ENCODE measurements at places on chromosomes 6 and 20.

- DNase-seq: no peak
Measured at GRCh38 chr6:38786486-38786885, 71.4 kb downstream of the DNAH8 start.

GRCh38 chr6:67694127-67694526 is 941.0 kb upstream of the ADGRB3 start:
- no peak for DNase-seq

DNA sequence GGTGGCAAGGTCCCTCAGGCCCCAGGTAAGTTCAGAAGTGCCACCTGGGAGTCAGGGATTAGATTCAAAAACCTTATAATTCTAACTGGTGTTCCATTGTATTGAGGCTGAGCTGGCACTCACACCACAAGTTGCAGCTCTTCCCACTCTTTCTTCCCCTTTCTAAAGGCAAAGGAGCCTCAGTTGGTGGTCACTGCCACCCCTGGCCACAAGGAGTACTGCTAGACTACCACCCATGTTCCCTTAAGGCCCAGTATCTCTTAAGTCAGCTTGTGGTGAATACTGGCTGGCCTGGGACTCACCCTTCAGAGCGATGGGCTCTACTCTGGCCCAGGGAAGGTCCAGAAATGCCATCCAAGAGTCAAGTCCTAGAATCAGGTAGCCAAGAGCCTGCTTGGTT is 421.1 kb upstream of the KHDRBS2 start:
- DNase-seq: no peak

DNA sequence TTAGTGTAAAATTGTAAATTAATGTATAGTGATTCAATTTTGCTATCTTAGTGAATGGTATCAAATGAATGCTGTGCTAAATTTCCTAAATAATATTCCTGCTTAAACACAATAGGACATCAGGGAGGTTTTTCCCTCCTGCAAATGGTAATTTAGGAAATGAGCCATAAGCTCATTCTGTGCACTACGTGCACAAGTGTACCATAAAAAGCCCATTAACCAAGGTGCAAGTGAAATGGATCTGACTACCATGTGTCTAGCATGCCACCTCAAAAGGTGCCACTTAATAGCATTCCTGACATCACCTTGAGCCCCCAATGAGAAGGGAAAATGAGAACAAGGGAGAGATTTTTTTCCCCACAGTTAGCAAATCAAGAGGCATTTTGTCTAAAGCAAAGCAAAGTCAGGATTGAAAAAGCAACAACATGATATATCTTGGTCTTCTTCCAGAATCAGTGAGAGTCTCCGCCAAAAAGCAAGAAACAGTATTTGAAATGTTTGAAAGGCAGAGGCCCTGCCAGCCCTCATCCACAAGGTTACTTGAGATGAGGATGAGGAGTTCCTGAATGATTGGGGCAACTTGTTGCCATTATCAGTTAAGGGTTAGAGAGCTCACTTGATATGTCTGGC is 334.2 kb upstream of the RSPO3 start:
- DNase-seq: no peak

GRCh38 chr6:85461798-85462170 is 11.9 kb downstream of the NT5E start:
- DNase-seq: no peak

DNA sequence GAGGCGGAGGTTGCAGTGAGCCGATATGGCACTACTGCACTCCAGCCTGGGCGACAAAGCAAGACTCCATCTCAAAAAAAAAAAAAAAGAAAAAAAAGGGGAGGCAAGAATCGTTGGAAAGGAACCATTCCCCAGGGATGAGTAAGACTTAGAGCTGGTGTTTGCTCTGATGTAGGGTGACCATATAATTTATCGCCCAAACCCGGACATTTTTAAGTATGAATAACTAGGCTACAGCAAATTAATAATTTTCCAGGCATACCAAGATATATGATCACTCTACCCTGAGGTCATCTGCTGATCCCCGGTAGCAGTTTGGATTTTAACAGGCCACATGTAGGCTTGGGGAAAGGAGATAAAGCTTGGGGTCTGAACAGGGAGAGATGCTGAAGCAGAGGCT is 260.9 kb downstream of the BTBD9 start:
- no peak for DNase-seq

- DNase-seq: no peak
Measured at GRCh38 chr20:11492386-11492785, 425.3 kb upstream of the BTBD3 start.

DNA sequence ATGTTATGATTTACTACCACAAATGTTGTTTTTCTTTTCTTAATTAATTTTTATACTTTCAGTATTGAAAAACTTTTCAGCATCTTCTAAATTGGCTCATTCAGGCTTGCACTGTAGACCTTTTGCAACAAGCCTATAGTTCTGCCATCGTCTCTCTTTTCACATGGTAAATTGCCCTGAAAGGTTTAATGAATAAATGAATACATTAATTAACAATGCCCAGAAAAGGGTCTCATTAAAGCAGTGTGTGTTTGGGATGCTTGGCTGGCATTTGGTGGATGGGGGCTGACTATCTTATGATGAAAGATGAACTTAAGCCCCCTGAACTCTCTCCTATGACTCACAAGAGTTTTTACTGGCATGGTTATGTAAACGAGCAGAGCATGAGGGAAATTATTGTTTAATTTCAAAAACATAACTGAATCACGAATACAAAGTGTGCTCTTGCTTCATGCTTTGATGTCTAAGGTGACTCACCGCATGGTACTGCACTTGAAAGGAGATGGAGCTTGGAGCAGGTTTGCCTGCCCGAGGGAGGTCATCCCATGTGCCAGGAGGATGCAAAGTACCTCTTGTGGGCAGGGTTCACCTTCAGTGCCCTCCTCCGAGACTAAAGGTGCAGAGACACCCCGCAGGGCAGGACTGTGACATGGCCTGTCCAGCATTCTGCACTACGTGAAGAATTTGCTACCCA is 13.8 kb upstream of the PCK1 start:
- no peak for DNase-seq

DNA sequence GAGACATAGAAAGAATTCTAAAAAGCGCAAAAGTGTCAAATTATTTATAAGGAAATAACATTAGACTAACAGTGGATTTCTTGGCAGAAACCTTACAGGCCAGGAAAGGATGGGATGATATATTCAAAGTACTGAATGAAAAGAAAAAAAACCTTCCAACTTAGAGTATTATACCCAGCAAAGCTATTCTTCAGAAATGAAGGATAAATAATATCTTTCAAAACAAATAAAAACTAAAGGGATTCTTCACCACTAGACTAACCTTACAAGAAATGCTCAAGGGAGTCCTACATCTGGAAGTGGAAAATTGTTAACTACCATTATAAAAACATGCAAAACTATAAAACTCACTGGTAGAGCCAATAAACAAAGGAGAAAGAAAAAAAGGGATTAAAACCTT is 65.8 kb downstream of the SLC22A2 start:
- DNase-seq: no peak

DNA sequence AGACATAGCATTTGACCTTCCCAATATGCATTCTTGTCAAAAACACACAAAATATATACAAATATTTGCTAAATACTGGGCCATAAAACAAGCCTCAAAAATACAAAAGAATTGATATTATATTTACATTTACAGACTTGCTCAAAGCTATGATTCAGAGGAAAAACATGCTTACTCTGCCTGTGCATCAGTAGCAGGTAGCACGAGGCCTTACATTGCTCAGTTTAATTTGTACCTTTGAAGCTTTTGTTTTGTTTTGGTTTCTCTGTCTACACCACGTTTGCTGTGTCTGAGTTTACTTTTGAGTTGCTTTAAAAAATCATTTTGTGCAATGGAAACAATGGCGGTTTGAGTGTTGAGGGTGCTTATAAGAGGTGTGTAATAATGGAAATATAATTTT is 99.3 kb downstream of the PHF3 start:
- DNase-seq: no peak

- DNase-seq: no peak
Measured at GRCh38 chr6:134288538-134289203, 29.2 kb downstream of the SGK1 start.

GRCh38 chr20:50297498-50298376 is 107.1 kb downstream of the CEBPB start:
- no peak for DNase-seq

DNA sequence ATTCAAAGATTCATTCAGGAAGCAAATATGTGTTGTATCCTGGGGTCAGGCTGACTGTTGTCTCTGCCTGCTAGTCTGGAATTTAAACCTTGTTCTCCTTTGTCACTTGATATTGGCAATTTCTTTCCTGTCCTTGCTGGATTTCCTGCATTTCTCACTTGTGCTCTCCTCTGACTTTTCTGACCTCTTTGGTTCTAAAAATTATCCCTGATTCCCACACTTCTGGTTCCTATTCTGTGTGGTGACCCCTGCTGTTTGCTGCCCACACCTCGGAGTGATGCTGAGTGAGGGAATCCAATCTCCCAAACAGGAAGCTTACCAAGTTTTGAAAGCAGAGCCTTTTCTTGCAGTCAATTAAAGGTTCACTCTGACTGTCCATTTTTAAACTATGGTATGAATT is 345.3 kb downstream of the CDKAL1 start:
- no peak for DNase-seq

GRCh38 chr6:89553431-89553830 is 85.1 kb downstream of the LYRM2 start:
- DNase-seq: no peak

DNA sequence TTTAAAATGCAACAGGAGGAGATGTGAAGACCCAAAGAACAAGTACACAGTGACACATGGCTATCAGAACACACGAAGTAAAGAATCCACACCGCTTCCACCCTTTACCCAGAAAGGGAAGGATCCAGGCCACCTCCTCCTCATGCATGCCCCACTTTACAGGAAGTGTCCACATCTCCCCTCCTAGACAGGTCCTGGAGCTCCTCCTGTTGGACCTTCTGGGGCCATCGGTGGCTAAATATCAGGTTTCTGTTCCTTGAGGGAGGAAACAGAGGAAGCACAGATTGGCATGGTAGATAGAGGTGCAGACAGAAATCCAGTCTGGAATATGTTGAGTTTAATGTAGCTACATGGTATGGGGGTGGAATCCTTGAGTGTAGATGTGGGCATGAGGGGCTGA is 10.9 kb downstream of the NINL start:
- DNase-seq: no peak

- DNase-seq: no peak
Measured at GRCh38 chr6:147578883-147579282, 70.4 kb downstream of the SAMD5 start.

DNA sequence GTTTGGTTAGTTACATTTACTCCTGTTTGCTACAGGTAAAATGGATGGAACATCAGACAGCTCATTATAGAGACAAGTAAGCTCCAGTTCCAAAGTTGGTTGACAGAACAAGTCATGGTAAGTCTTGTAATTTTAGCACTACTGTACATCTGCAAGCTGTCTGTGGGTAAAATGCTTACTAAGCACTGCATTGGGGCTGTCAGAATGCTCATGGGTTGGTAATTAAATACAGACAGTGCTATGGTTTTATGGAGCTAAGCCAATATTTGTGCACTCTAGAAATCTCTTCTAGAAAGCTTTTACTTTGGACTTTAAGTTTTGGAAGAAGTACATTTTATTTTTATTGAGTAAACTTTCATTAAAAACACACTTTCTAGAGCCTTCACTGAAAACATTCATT is 419.2 kb upstream of the MMS22L start:
- DNase-seq: no peak

DNA sequence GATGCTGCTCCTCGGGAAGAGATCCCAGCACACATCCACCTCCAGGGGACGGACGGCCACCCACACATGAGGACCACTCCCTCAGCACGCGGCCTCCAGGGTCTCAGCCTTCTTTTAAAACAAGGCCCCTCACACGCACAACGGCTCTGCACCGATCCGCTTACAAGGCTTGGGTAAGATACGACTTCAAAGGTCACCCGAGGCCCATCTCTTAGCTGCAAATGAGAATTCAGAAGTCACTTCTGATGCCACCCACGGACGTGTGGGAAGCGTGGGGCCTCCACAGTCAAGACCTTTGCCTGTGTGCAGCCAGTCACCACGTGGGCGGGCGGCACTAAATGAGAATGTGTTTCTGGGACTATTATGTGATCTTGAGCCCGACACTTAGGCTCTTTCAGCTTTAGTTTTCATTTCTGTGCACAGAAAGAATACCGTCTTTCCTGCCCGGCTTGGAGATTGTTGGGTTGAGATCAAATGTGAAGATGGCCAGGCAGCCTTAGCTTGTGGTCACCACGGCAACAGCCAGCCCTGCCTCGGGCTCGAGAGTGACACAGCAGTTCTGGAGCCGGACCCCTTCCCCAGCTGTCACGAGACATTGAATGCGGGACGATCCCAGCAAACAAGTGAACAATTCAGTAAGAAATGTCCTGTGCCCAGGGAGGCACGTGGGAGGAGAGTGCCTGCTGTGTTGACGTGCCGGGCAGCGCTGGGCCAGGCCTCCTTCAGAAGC is 91.6 kb downstream of the RAMACL start:
- DNase-seq: no peak

DNA sequence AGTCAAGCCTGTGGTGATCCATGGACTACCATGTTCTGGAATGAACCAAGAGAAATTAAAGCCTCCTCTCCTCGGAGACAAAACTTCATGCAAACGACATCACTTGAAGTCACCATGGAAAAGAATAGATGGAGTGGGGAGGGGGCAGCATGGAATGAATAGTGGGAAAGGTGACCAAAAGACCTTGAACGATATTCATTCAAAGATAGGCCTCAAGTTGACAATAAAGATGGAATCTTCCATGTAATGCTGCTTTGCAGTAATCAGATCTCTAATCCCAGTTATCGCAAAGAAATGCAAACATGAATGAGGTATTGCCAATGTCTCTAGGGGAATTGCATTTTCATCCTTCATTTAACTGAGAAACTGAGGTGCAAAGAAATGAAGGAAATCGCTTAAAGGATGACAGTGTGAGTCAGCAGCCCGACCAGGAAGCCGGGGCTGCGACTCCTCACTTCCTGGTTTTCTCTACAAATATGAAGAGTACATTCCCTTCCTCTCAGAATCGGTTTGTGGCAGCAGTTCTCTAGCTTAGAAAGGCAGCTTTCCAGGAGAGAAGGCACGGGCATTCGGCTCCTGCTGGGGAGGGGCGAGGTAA is 65.6 kb upstream of the RREB1 start:
- DNase-seq: no peak

GRCh38 chr20:24766826-24767622 is 182.0 kb upstream of the CST7 start:
- no peak for DNase-seq

DNA sequence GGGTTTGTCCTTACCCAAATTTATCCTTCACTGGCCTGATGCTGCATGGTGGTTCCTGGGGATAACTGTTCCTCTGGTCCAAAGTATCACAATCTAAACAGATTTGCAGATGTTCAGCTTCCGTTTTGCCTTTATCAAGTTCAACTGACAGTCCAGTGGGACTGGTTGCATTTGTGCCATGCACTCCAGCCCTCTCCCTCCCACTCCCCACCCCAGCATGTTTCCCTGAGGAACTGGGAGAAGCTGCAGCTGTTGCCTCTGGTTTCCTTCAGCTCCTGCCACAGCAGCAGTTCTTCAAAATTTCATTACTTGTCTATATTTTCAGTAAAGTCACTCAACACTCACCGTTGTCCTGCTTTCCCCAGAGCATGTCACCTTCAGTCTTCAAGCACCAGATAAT is 39.5 kb upstream of the KIF16B start:
- DNase-seq: no peak

- DNase-seq: no peak
Measured at GRCh38 chr6:147173140-147173539, 31.1 kb upstream of the STXBP5 start.

GRCh38 chr20:2300420-2300819 is 4.6 kb downstream of the TGM3 start:
- DNase-seq: no peak

Measured in NCI-H1105 (cell line).